ENCODE measurements at places on chromosomes 16 and 17.

DNA sequence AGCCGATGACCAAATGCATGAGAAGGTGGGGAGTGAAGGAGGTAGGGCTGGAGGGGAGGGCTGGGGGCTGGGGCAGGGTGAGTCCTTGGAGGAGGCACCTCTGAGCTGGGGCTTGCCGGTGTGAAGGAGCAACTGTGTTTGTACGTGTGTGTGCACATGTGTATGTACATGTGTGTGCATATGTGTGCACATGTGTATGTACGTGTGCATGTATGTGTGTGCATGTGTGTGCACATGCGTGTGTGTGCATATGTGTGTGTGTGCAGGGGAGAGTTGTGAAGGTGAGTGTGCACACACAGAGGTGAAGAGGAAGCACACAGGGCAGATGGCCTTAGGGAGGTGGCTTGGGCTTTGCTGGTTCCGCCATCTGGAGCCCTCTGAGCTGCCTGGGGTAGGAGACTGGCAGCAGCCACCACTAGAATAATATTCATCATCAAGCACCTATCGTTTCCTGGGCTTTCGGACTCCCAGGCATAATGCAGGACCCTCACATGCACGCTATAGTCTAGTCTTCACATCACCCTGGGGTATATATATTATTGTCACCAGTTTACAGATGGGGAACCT is 120.9 kb upstream of the CDC42EP4 start:
- DNase-seq: no peak

- no peak for DNase-seq
Measured at GRCh38 chr16:84161037-84161436, 15.9 kb downstream of the DNAAF1 start.

GRCh38 chr17:7078711-7079110 is 1.3 kb downstream of the CLEC10A start:
- no peak for DNase-seq

DNA sequence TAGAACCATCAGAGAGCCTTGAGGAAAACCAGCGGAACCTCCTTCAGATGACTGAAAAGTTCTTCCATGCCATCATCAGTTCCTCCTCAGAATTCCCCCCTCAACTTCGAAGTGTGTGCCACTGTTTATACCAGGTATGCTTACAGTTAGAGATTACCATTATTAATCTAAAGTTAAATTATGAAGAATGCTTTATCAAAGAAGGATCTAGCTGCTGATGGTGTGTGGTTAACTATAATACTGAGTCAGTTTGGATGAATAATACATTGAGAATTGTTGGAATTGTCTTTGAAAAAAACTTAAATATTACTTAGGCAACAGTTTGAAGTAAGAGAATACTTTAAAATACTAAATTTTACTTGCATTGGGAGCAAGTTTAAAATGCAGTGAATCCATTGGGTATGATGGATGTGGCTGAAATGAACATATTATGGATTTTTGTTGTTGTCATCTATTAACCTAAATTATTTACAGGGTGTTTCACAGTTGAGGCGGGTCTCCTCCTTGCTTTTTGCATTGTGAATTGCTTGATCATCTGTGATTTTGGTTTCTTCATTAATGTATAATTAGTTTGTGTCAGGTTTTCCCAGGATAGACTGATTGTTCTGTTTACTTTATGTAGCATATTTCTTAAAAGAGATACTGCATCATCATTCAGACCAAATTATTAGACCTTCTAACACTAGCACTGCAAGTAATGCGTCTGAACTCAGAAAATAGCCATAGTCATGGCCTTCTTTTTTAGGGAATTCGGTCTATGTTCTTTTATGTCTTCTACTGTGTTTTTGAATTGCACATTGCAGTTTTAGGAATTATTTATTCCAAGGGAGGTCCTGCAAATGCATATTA is 47.8 kb downstream of the OMG start:
- no peak for DNase-seq
